Naive B cell (primary cell): ENCODE measurements at places on chromosomes 11 and 22. TPM values are rescaled to one million over a fixed set of nuclear protein-coding genes. Genes with fewer than 3 reads are reported as not detected.

DNA sequence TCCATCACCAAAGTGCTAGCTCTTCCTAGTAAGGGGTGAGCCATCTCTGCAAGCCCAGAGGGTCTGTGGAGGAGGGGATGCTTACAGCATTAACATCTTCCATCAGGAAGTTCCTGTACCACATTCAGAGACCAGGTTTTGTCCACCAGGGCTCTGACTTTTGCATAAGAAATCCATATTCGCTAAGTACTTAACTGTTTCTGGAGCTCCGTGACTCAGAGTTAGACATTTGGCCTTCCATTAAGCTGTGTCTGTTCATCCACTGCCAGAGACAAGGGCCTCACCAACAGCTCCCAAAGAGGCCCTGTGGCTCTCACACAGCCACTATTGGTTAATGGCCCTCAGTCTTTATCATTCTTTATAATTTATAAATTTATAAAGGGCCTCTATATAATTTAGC lies 144.6 kb downstream of the ADAMTS15 start:
- DNase-seq: no peak
- no peak overlapping the region for H3K4me3 ChIP-seq

- DNase-seq: no peak
- H3K27ac ChIP-seq: no peak overlapping the region
- H3K4me1 ChIP-seq: no peaks in the 10 kb centered on the region
Observed at GRCh38 chr22:36725366-36726006, 21.9 kb upstream of the CACNG2 start.

DNA sequence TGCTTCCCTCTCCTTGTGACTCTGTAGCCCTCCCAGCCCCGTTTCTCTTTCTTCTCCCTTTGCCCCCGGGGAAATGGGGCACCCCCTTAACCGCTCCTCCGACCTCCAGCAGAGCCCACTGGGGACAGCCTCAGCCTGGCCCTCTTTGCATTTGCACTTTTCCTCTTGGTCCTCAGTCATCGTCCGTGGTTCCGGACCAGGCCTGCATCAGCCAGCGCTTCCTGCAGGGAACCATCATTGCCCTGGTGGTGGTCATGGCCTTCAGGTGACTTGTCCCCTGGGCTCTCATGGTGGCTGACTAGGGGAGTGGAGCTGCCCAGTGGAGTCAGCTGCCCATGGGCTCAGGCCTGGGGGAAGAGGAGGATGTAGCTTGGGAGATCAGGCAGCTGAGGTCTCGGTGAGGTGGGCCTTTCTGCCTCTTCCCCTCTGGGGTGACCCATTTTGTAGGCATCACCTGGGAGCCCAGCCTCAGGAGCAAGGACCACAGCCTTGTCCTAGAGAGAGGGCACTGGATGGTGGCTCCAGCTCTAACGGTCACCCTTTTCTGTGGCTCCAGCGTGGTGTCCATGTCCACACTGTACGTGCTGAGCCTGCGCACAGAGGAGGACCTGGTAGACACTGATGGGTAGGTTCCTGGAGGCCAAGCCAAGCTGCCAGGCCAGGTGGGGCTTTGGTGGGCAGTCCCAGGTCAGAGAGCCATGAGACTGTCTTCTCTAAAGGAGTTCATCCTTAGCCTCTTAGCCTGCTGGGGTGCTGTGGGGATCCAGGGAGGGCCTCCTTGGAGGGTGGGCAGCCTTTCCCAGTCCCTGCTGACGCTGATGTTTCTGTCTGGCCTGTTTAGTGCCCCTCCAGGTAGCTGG lies 12.5 kb downstream of the TMEM258 start:
- H3K4me3 ChIP-seq: no peak overlapping the region
- peaks cover 22% of the 10 kb centered on the region for H3K4me1 ChIP-seq
- no peak for DNase-seq
- H3K27ac ChIP-seq: no peak overlapping the region
- no peaks in the 10 kb centered on the region for H3K36me3 ChIP-seq

GRCh38 chr22:35393116-35394010 lies 6.6 kb upstream of the MCM5 start:
- H3K4me3 ChIP-seq: no peak overlapping the region
- DNase-seq: no peak

- H3K4me1 ChIP-seq: peaks cover 54% of the 10 kb centered on the region
- DNase-seq: no peak
- H3K27me3 ChIP-seq: no peaks in the 10 kb centered on the region
Observed at GRCh38 chr11:78417175-78417887, at the start of gene GAB2. TSS of gene GAB2 (minus strand) at chr11:78417820. CDS start at chr11:78417720, 100 bp downstream.

- H3K4me1 ChIP-seq: peaks cover 12% of the 10 kb centered on the region
- no peaks in the 10 kb centered on the region for H3K27me3 ChIP-seq
- peak within 1 kb of the TSS; percentile 79 for H3K4me3 ChIP-seq
- peak; percentile 84 for DNase-seq
Observed at GRCh38 chr22:41699264-41700107, at the start of gene MEI1. TSS of gene MEI1 (plus strand) at chr22:41699503. CDS start at chr22:41699539, 36 bp downstream.

The DERL3 gene
- 27.3 TPM for polyA plus RNA-seq

The NLRX1 gene
- polyA plus RNA-seq: 2.5 TPM

GRCh38 chr11:11880179-11880578 lies 38.4 kb downstream of the USP47 start:
- no peak overlapping the region for H3K27ac ChIP-seq
- DNase-seq: no peak
- no peak overlapping the region for H3K4me3 ChIP-seq

The EMID1 gene
- not detected for polyA plus RNA-seq

GRCh38 chr11:39542460-39542859 lies 1917.0 kb downstream of the LRRC4C start:
- H3K4me1 ChIP-seq: no peaks in the 10 kb centered on the region
- H3K27me3 ChIP-seq: no peaks in the 10 kb centered on the region
- no peaks in the 10 kb centered on the region for H3K36me3 ChIP-seq
- no peak overlapping the region for H3K4me3 ChIP-seq
- no peak overlapping the region for H3K27ac ChIP-seq

- no peaks in the 10 kb centered on the region for H3K36me3 ChIP-seq
- peak overlapping the region; percentile 78 for H3K27ac ChIP-seq
- DNase-seq: no peak
- no peak overlapping the region for H3K4me3 ChIP-seq
- no peaks in the 10 kb centered on the region for H3K27me3 ChIP-seq
Observed at GRCh38 chr22:24460418-24461089, 33.2 kb downstream of the ADORA2A start.

DNA sequence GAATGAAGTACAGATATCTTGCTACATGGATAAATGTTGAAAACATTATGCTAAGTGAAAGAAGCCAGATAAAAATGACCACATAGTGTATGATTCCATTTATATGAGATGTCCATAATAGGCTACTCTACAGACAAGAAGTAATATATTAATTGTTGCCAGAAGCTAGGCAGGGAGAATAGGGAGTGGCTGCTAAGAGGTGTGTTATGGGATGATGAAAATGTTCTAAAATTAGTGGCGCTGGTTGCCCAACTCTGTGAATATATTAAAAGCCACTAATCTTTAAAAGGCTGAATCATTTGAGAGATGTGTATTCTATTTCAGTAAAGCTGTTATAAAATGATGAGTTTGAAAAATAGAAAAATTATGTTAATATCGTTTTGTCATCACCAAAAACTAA lies 144.4 kb downstream of the NCAM1 start:
- H3K4me3 ChIP-seq: no peak overlapping the region
- no peaks in the 10 kb centered on the region for H3K4me1 ChIP-seq
- H3K27ac ChIP-seq: no peak overlapping the region
- no peak for DNase-seq
- H3K36me3 ChIP-seq: no peaks in the 10 kb centered on the region

DNA sequence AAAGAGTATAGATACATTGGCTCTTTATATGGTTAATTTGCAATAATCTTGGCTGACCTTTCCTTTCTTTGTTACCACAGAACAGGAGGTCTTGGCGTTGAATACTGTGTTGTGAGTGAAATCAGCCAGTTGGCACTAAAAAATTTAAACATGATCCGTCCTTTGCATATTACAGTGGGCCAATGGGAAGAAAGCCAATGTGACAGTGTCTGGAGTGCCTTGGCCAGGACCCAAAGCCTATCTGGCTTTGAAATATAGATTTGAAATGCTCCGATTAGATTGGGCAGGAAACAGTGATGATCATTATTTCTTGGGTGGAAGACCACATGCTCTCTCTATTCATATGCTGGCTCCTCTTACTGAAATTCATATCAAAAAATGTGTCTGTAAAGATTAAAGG lies 339.6 kb upstream of the ANO3 start:
- no peaks in the 10 kb centered on the region for H3K36me3 ChIP-seq
- H3K27ac ChIP-seq: no peak overlapping the region
- H3K27me3 ChIP-seq: no peaks in the 10 kb centered on the region
- DNase-seq: no peak
- H3K4me1 ChIP-seq: no peaks in the 10 kb centered on the region
- H3K4me3 ChIP-seq: no peak overlapping the region

GRCh38 chr11:130813638-130814037 lies 102.6 kb downstream of the SNX19 start:
- H3K4me3 ChIP-seq: no peak overlapping the region
- H3K4me1 ChIP-seq: no peaks in the 10 kb centered on the region
- H3K27ac ChIP-seq: no peak overlapping the region
- H3K27me3 ChIP-seq: peaks cover 43% of the 10 kb centered on the region
- no peak for DNase-seq
- no peaks in the 10 kb centered on the region for H3K36me3 ChIP-seq
